ENCODE measurements at places on chromosomes 4 and X. TPM values are rescaled to one million over a fixed set of nuclear protein-coding genes. Genes with fewer than 3 reads are reported as not detected.

DNA sequence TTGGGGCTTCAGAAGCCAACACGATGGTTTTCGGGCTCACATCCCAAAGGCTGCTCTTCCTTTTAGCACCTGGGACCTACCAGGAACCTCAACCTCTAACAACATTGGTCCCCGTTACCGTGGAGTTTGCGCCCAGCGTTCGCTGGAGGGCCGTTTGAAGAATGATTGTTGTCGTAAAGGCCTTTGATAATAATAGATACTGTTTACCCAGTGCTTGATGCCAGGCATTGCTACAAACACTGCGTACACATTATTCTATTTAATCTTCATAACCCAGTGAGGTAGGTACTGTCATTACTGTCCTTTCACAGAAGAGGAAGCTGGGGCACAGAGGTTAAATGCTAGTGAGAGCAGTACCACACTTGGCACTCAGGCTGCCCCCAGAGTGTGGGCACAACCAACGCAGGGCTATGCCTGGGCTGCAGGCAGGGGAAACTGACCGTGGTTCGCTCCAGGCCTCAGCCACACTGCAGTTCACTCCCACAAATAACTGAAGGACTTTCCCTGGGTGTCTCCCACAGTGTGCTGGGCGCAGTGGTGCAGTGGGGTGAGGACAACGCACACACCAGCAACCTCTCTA is 1.0 kb upstream of the ACSL1 start:
- no peak overlapping the region for H3K4me3 ChIP-seq
- no peaks in the 10 kb centered on the region for H3K4me1 ChIP-seq
- no peaks in the 10 kb centered on the region for H3K27me3 ChIP-seq
- no peak overlapping the region for H3K27ac ChIP-seq

- H3K4me1 ChIP-seq, result no peaks in the 10 kb centered on the region
- DNase-seq, result no peak
- H3K36me3 ChIP-seq, result no peaks in the 10 kb centered on the region
- H3K4me3 ChIP-seq, result no peak overlapping the region
- no peaks in the 10 kb centered on the region for H3K27me3 ChIP-seq
Observed at GRCh38 chrX:44082829-44083228, 109.6 kb upstream of the NDP start.

DNA sequence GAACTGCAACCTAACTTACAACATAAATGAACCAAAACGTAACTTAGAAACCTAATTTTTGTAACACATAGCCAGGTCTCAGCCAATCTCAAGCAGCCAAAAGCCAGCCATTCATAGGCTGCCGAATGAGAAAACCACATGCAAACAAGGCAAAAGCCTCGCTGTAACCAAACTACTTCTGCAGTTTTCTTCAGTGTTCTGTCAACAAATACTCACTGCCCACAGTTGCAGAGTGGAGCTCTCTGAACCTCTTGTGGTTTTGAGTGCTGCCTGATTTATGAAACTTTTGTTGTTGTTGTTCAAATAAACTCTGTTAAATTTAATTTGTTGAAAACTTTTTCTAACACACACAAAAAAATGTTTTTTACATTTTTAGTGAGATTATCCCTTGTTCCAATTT is 251.2 kb downstream of the PAPSS1 start:
- no peak for DNase-seq
- H3K4me3 ChIP-seq, result no peak overlapping the region
- no peaks in the 10 kb centered on the region for H3K4me1 ChIP-seq
- H3K27me3 ChIP-seq, result no peaks in the 10 kb centered on the region
- no peaks in the 10 kb centered on the region for H3K36me3 ChIP-seq
- H3K27ac ChIP-seq, result no peak overlapping the region

DNA sequence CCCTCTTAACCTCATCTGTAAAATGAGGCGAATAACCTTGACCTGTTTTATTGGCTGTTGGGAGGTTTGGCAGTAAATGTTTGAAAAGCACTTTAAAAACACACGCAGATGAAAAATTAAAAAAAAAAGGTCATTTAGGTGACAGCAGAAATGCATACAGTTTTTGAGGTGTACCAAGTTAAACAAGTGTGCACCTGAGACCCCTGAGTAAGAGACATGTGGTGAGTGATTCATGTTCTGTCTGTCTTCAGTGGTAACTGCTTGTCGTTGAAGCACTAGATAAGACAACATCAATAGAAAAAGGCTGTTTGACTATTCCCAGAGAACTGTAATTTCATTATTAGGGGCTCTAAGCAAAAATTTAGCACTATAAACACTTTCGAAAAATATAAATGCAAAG is 608.4 kb upstream of the PITX2 start:
- no peak overlapping the region for H3K4me3 ChIP-seq
- H3K27ac ChIP-seq, result peak overlapping the region; percentile 60
- H3K4me1 ChIP-seq, result no peaks in the 10 kb centered on the region
- no peak for DNase-seq
- H3K27me3 ChIP-seq, result no peaks in the 10 kb centered on the region

DNA sequence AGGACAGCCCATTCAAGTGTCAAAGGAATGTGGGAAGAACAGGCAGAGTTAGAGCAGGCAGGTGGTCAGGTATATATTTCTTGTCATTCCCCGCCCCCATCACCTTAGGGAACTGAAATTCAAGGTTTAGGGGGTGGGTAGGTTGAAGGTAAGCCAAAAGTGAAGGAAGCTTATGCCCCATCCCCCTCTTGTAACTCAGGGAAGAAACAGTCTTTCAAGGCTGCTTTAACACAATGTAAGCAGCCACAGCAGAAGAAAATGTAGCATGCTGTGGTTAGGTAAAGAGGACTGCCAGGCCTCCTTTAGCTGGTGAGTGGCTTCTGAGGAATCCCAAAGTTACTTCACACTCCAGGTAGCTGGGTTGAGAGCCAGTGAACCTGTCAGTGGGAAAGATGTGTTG is 122.3 kb downstream of the RS1 start:
- no peak overlapping the region for H3K27ac ChIP-seq
- H3K4me3 ChIP-seq, result no peak overlapping the region
- H3K27me3 ChIP-seq, result no peaks in the 10 kb centered on the region
- no peak for DNase-seq

DNA sequence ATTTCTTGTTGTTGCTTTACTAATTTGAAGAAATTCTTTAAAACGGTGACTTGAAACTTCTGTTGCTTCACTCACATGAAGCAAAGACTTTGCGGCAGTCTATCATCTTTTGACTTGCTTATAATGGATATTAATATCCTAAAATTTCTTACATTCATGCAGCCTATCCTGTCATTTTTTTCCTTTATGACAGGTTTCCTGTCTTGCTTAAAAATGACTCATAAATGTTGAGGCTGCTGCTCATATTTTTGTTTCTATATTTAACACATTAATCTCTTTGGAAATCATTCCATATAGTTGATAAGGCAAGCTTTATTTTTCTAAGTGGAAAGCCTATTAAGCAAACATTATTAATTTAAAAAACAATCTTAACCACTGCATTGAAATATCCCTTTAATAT is 176.6 kb upstream of the GALNTL6 start:
- no peak for DNase-seq
- H3K4me3 ChIP-seq, result no peak overlapping the region
- no peak overlapping the region for H3K27ac ChIP-seq
- no peaks in the 10 kb centered on the region for H3K36me3 ChIP-seq

- no peaks in the 10 kb centered on the region for H3K36me3 ChIP-seq
- no peak overlapping the region for H3K4me3 ChIP-seq
- no peak for DNase-seq
- H3K27ac ChIP-seq, result no peak overlapping the region
- no peaks in the 10 kb centered on the region for H3K4me1 ChIP-seq
Observed at GRCh38 chrX:151737494-151737893, 2.9 kb downstream of the CNGA2 start.

DNA sequence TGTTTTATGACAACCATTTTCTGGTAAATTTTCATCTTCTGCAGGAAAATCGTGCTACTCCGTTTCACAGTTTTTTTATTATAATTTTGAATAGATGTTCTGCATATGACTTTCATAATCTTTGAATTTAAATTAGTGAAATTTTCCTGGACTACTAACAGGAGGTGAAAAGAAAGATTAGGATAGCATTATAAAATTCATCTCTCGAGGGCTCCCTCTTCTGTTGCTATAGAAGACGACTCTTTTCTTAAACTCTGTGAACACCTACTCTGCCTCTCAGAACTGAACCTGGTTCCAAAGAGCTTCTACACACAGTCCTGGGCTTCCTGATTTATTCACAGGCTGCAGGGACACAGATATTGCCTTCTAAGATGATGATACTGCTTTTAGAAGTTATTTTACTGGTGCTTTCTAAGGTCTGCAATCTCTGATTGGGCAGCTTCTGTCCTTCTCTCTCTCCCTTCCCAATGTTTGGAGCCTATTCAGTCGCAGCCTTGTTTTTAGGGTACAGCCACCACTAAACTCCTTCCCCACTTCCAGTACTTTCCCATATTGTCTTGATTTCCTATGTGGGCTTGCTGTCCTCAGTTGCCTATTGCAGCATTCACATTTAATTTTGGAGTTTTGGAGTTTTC is 10.1 kb upstream of the SAP30 start:
- DNase-seq, result no peak
- H3K36me3 ChIP-seq, result no peaks in the 10 kb centered on the region
- 0 out of 2 replicates have a peak, but pooled peaks cover 3% of the 10 kb centered on the region for H3K4me1 ChIP-seq
- no peak overlapping the region for H3K4me3 ChIP-seq
- no peak overlapping the region for H3K27ac ChIP-seq

GRCh38 chrX:71650333-71650969 is 16.9 kb upstream of the LOC101059915 start:
- DNase-seq, result no peak
- H3K4me3 ChIP-seq, result no peak overlapping the region
- no peaks in the 10 kb centered on the region for H3K27me3 ChIP-seq
- no peaks in the 10 kb centered on the region for H3K4me1 ChIP-seq

DNA sequence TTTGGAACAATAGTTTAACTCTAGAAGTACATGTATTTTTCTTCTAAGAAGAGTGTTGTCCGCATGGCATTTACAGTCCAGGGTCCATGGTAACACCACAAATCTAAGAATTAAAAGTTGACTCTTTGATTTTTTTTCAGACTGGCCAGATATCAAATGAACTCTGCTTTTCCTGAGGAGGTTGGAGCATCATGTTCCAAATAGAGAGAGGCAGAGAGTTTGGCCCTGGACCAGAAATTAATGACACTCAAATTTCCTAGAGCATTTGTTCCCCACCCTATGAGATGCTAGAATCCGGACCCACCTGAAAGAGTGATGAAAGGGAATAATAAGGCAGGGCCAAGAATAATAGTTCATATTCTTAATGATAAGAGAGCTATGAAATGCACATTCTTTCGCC is 47.0 kb upstream of the NAP1L5 start:
- no peaks in the 10 kb centered on the region for H3K36me3 ChIP-seq
- DNase-seq, result no peak
- H3K4me3 ChIP-seq, result no peak overlapping the region
- H3K27me3 ChIP-seq, result no peaks in the 10 kb centered on the region
- H3K27ac ChIP-seq, result no peak overlapping the region
- no peaks in the 10 kb centered on the region for H3K4me1 ChIP-seq

- no peaks in the 10 kb centered on the region for H3K36me3 ChIP-seq
- no peak overlapping the region for H3K27ac ChIP-seq
- peak; percentile 38 for DNase-seq
- H3K4me1 ChIP-seq, result no peaks in the 10 kb centered on the region
- H3K4me3 ChIP-seq, result no peak overlapping the region
Observed at GRCh38 chrX:119218198-119218597, 17.9 kb upstream of the PGRMC1 start.

The DCLK2 gene
- polyA plus RNA-seq, result 10.1 TPM

The TCEAL5 gene
- polyA plus RNA-seq, result 0.43 TPM

The ANXA3 gene
- polyA plus RNA-seq, result 15.5 TPM

The MTMR8 gene
- polyA plus RNA-seq, result 0.21 TPM
